ENCODE measurements at places on chromosomes 5 and 9.

DNA sequence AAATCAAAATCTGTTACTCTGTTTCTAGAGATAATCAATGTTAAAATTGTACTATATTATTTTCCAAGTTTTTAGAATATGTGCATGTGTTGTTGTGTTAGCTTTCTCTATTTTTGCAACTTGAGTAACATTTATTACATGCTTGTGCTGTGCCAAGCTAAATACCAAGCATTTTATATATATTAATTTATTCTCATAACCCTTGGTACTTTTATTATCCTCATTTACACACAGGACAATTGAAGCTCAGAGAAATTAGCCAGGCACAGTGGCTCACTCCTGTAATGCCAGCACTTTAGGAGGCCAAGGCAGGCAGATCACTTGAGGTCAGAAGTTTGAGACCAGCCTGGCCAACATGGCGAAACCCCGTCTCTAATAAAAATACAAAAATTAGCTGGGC, 254.0 kb upstream of the DMRT1 start:
- DNase-seq: no peak

DNA sequence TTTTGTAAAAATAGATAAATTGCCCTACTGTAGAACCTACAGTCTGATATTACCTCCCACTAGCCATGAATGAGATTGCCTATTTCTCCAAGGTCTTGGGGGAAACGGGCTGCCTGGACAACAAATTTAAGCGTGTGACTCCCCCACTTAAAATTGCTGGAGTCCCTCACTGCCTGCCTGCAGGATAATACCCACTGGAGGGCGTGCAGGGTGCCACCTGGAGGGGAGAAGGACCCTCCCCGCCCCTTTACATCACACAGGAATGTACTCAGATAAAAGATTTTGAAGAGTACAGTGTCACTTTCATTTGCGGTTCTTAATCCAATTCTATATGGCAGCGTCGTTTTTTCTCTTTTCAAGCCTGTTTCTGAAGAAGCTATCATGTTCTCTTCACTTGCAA, 6.2 kb upstream of the TRIM7 start:
- DNase-seq: no peak

DNA sequence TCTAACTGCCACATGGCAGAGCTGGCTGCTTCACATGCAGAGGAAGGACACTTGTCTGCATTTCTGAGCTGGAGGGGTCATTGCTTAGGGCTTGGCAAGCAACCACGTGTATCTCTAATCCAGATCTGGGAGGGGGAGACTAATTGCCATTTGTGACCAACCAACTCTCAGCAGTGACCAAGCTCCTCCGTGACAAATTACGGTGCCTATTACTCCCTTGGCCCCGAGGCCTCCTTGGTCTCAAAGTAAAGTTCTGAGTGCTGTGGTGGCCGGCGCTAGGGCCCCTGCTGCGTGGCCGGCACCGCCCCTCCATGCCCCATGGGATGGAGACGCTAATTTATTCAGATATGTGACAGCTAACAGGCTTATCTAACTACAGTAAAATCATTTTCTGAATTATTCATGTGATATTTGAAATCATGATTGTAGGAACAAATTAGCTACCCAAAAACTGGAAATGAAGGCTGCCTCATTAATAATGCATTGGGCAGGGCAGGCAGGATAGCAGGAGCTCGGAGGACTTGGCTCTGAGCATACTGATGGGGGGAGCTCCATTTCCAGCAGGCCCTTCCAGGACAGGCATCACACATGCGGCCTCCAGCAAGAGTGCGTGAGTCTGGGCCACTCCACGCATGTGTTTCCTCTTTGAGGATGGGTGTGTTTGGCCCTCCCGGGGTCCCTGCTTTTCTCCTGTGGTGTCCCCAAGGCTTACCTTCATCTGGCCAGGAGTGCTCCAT, 67.7 kb downstream of the C5orf15 start:
- DNase-seq: no peak

GRCh38 chr9:136010615-136011361, 49.6 kb upstream of the UBAC1 start:
- no peak for DNase-seq

DNA sequence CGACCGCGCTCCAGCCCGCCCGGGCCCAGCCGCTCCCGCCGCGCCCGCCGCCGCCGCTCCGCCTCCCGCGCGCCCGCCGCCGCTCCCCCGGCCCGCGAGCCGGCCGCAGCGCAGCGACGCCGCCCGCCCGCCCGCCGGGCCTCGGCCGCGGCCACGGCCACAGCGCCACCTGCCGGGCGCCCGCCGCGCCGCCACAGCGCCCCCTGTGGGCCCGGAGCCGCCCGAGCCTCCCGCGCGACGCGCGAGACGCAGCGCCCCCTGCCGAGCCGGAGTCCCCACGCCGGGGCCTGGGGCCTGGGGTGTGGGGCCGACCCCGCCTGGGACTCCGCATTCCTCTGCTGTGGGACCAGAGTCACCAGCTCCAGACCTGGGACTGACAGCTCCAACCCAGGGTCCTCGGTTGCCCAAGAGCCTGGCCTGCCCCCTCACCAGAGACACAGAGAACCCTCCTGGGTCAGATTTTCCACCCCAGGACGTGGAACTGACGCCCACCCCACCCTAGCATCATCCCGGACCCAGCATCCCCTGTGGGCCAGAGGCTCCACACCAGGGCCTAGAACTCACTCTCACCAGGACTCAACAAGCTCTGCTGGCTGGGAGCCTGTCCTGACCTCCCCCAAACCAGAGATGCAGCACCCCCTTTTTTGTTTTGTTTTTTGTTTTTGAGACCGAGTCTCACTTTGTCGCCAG, at the start of gene RAPGEF1:
Gene RAPGEF1, minus strand, starts transcription at position 118 of the 690 bp plus-strand sequence. CDS start 246 bp downstream, outside the sequence.
- peak; percentile 50 for DNase-seq

DNA sequence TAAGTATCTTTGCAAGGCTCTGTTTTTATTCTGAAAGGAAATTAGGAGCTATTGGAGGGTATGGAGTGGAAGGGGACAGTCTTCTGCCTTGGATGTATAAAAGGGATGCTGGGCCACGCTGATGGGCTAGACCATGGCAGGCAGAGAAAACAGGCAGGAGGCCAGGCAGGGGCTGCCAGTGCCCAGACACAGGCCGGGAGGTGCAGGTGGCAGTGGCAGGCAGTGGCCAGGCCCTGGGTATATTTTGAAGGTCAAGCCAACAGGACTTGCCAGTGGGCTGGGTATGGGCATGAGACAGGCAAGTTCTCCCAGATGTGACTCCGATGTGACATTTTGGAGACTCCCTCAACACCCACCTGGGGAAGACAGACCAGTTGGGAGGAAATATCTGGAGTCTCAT, 131.9 kb downstream of the KCNIP1 start:
- DNase-seq: no peak
